ENCODE measurements at places on chromosomes 7 and 10. TPM values are rescaled to one million over a fixed set of nuclear protein-coding genes. Genes with fewer than 3 reads are reported as not detected.

DNA sequence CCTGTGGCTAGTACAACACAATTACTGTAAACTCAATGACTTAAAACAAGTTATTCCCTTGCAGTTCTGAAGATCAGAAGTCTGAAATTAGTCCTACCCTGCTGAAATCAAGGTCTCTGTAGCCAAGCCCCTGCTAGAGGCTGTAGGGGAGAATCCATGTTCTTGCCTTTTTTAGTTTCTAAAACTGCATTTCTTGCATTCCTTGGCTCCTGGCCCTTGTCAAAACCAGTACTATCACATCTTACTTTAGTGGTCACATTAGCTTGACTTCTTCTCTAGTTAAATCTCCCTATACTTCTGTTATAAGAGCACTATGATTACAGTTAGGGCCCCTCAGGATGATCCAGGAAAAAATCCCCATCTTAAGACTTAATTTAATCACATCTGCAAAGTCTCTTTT lies 567.0 kb downstream of the GFRA1 start:
- no peak for DNase-seq

GRCh38 chr10:11795101-11795920 lies 27.8 kb upstream of the PROSER2 start:
- DNase-seq = no peak

The TMEM176B gene
- total RNA-seq = 36.0 TPM

The DKK1 gene
- 1.7 TPM for total RNA-seq

DNA sequence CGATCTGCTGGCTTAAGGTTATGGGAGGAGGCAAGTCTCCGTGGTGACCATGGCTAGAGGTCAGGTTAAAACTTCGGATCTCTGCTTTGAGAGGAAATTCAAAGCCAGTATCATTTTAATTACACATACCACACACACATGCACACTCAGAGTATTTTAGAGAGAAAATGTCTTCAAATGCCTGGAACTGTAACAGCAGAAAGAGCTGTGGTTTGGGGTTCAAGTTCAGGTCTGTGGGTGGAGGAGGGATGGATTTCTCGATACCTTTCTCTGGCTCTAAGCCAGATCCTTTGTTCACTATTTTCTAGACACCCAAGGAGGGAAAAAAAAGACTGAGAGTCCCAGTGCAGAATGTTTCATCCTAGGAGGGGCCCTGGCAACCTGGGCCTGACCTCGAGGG lies 32.5 kb downstream of the ARL3 start:
- no peak for DNase-seq

DNA sequence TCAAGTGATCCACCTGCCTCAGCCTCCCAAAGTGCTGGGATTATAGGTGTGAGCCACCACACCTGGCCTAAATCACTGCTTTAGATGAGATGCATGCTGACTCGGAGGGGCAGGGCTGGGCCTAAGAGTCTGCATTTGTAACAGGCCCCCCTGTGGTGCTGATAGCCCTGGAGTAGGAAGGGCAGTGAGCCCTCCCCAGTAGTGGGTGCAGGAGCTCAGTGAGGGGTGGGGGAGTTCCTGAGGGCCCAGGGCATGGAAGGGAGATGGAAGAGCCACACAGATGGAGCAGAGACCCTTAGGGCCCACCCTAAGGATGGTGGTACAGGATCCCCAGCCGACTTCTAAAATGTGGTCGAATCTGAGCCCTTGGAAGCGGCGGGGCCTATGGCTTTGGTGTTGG lies 131.7 kb upstream of the PPIF start:
- DNase-seq = no peak

GRCh38 chr10:5376450-5376849 lies 11.7 kb downstream of the UCN3 start:
- no peak for DNase-seq

The SYT15B gene
- 2.8 TPM for total RNA-seq

The PHYHIPL gene
- 0.11 TPM for total RNA-seq

- DNase-seq = no peak
Measured at GRCh38 chr10:65751218-65751617, 1174.6 kb upstream of the LRRTM3 start.

The SAP25 gene
- total RNA-seq = 1.5 TPM

DNA sequence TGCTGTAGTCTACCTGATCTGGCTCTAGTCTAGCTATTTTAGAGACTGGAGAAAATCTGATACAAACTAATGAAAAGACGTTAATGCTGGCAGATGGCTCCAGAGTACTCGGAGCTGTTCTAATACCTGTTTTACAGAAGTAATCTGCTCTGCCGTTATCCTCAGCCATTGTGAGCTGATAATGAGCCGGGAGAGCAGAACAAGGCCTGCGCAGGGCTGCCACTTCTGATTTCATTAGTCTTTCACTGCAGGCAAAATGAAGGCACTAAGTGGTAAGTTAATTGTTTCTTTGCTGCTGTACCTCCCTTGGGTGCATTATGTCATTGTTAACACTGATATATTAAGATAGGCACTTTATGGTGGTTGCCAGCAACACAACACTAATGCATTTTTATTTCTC lies 456.4 kb upstream of the PFKP start:
- DNase-seq = no peak

DNA sequence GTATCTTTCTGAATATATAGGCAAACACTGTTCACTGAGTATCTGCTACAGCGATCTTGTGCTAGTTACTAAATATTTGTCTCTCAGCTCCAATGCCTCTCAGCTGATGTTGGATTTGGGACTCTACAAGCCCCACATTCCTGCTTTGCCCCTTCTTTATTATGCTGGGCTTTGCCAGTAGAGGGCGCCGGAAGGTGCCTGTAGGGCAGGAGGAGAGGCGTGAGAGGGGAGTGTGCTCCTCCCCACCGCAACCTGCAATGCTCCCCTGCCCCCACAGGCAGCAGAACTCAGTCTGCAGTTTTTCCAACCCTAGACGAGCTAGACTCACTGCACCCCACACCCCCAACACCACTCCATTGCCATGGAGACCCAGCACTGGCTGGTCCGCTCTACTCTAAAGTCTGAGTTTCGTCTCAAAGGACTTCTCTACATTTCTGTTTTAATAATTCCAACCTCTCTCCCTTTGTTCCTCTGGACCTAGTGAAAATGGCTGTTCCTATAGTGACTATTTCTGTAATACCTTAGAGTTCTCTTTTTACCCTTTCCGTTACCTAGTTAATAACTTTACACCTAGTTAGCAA lies 337.6 kb downstream of the CCSER2 start:
- DNase-seq = peak; percentile 26

GRCh38 chr10:61901829-61902444 lies 438 bp downstream of the ARID5B start:
- DNase-seq = peak; percentile 3

DNA sequence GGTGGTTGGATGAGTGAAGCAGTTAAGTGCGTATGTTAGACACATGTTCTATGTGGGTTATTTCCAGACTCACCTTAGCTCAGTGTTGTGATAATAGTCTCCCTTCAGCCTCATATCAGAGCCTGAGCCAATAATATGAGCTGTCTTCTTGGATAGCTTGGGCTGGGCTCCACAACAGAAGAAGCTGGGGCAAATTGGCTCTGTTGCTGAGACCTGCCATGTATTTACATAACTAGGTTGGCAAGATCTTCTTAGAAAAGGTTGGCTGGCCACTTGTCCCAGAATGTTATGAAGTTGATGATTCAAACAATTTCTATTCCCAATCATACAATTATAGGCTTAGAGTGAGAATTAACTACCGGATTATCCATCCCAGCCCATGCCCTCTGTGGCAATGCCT lies 35.7 kb upstream of the CREB5 start:
- DNase-seq = no peak

DNA sequence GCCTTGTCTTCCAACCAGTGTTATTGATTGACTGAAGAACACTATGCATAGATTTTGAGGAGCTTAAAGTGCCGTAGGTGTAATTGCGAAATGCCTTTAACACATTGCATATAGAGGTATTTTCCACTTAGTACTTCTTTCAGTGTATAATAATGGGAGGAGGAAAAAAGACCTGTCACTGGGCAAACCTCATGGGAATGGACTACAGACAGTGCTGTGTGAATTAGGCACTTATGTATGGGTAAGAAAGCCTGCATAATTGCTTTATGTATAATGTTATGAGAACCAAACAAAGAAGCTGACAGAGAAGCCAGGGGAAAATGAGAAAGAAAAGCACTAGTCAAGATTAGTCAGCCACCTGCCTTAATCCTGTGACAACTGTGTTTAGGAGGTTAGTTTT lies 12.4 kb upstream of the SCRN1 start:
- DNase-seq = no peak

- DNase-seq = no peak
Measured at GRCh38 chr7:39375874-39376190, 190.4 kb upstream of the YAE1 start.

- no peak for DNase-seq
Measured at GRCh38 chr7:29953726-29954347, 35.8 kb downstream of the SCRN1 start.

The ST7 gene
- total RNA-seq = 62.8 TPM
